Fibroblast of the conjunctiva (primary cell): ENCODE measurements at places on chromosomes 5 and 9.

DNA sequence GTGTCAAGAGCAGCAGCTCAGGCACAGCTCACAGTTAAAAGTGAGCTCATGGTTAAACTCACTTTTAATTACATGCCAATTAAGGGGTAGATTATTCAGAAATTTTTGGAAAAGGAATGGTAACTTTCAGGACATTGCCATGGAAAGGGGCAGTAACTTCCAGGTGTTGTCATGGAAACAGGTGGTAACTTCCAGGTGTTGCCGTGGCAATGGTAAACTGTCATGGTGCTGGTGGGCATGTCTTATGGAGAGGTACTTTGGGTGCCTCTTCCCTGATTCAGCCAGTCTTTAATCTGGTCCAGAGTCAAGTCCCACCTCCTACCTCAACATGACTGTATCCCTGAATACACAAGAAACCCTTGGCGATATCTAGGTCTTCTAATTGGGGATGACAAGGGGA is 223.2 kb upstream of the TAS2R1 start:
- no peak for DNase-seq

- peak; percentile 30 for DNase-seq
These were observed 44.4 kb upstream of the SMAD5 start for GRCh38 chr5:136087961-136088871.

DNA sequence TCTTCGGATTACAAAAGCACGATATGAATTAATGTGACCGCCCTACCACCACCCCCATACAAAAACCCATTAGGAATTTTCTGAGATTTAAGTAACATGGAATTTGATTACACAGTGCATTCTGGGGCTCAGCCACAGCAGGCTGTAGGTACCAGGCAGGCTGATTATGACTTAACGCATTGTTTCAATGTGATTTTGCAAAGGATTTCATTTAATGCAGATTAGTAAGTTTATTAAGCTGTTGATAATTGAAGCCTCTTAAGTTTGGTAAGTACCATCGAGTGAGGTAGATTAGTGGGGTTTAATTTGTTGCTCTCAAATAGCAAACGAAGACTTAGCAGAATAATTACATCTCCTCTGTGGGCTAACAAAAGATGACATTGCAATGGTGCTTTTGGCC is 240.1 kb downstream of the TRPM3 start:
- DNase-seq: no peak

- no peak for DNase-seq
These were observed 89.9 kb downstream of the NLN start for GRCh38 chr5:65811885-65812284.

GRCh38 chr5:108353087-108353486 is 28.8 kb downstream of the FBXL17 start:
- DNase-seq: no peak

DNA sequence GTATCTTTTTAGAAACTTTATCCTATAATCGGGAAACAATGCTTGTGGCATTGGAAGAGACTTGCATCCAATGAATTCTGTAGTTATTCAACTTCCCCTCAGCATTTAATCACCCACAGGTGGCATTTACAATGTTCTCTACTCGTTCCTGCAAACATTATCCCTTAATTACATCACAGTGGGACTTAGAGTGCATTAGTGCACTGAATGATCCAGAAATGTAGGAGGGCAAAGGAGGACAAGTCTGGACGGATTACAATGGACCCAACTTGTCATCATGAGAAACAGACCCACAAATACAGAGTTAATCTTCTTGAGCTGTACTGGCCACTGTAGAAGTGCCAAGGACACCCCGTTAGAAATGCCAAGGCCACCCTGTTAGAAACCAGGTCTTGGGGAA is 129.1 kb downstream of the DOCK8 start:
- DNase-seq: no peak

DNA sequence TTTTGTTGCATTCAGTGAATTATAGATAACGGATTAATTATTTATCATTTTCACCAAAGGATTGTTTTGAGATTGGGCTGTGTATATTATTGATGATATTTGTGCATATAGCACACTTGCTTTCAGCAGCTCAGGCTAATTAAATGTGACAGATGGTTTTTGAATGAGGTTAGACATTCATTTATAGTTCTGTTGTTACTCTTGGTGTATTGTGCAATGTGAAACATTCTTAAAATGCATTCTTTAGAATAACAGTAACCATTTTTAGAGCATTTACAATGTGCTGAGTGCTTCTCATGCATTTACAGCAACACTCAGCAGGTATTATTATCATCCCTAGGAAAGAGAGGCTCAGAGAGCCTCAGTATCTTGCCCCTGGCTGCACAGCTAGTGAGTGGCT is 23.8 kb downstream of the NANS start:
- DNase-seq: no peak

GRCh38 chr5:123755653-123756317 is 243.8 kb downstream of the CSNK1G3 start:
- DNase-seq: no peak

GRCh38 chr5:125717209-125717608 is 706.0 kb upstream of the GRAMD2B start:
- no peak for DNase-seq

DNA sequence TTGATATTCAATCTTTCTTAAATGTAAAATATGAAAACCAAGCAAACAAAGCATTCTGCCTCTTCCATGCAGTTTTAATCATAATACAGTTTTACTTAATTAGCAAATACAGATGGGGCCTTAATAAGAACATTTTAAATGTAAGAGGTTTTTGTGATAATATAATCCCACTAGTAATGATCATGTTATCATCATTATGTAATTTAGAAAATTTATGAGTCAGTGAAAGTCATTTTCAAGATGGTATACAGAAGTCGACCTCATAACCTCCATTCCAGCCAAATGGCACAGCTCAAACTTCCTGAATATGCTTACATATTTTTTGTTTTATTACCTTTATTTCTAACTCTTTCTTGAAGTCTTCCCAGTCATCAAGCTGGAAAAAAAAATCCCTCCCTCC is 102.2 kb upstream of the GNA14 start:
- DNase-seq: no peak

DNA sequence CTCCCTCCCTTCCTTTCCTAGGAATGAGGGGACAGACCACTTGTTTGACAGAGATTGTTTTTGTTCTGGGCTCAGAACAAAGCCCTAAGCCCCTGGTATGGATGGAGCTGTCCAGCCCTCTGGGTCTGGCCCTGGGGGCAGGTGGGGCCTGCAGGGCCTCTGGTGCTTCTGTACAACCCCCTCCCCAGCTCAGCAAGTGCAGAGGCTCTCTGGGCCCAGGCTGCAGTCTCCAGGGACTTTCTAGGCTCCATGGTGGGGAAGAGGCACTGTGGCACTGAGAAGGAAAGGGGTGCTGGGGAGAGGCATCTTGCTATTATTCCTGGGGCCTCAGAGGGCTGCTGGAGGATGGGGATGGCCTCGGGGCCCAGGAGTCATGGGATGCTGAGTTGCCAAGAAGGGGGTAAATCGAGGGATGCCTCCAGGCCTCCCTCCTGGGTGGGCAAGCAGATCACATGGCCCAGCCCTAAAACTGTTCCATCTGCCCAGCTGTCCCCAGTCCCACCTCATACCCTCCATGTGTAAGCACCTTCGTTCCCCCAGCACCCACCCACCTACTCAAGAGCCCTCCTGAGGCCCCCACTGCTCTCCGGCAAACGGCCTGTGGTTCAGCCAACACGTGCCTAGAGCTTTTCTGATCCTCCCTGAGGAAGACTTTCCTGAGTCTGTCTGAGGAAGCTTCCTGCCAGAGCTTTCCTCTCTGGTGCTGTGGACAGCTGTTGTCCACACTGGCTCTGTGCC is 225.7 kb downstream of the CACNA1B start:
- DNase-seq: no peak

DNA sequence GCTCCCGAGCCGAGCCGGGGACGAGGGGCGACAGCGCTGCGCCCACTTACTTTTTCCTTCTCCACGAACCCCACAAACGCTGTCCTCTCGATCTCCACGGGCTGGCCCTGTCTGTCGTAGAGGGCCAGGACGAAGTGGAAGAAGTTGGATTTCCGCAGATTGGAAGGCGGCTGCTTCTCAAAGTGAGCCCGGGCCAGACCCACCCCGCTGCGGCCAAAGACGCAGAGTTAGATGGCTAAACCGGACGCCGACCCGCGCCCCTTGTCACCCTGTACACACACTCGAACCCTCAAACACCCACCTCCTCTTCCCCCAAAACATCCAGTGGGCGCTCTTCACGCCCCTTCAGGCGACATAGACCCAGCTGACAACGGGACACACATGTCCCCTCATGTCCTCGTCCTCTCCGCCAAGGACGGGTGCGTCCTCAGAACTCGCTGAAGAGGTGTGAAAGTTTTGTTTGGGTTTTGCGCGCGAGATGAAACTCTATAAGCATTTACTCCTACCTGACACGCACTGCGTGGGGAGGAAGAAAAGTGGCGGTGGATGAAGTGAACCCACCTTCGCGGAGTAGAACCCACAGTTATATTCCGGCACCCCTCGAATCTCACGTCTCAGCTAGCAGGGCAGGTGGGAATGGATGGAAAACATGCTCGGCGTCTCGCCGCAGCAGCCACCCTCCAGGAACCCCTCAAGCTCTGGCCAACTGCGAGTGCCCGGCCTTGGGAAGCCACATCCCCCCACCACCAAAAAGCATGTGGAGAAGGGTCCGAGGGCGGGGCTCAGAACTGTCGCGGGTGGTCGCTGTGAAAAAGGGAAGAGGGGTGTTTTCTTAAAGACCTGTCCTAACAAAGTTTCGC is 2.6 kb downstream of the EBF1 start:
- DNase-seq: no peak

DNA sequence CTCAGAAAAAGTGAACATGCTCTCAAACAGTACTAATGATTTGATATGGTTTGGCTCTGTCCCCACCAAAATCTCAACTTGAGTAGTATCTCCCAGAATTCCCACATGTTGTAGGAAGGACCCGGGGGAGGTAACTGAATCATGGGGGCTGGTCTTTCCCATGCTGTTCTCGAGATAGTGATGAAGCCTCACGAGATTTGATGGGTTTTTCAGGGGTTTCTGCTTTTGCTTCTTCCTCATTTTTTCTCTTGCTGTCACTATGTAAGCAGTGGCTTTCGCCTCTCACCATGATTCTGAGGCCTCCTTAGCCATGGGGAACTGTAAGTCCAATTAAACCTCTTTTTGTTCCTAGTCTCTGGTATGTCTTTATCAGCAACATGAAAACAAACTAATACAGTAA is 401.3 kb downstream of the BNC2 start:
- no peak for DNase-seq

DNA sequence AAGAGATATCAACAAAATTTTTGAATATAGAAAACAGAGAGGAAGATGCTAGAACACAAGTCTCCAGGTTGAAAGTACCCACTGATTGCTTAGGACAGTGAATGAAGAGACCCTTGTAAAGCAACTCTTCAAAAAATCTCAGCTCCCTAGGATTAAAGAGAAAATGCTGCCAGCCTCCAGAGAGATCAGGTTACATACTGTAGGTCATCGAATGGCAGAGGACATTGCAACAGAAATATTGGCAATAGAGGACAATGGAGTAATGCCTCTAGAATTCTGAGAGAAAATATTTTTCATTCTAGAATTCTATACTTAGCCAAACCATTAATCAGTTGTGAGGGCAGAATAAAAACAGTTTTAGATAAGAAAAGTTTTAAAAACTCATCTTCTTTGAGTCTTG is 43.1 kb upstream of the ELL2 start:
- DNase-seq: no peak

DNA sequence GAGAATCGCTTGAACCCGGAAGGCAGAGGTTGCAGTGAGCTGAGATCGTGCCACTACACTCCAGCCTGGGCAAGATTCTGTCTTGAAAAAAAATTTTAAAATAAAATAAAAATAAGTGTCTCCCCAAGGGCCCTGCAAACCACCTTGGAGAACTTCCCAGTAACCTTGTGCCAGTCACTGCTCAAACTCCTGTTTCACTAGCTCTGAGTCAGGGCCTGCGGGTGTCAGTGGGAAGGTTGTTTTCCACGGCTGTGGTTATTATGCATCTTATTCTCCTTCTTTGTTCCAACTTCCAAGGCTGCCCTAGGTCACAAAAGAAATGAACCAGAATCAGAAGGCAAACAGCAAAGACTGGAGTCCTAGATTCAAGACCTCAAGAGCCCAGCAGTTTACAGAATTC is 246.7 kb downstream of the ADAMTSL1 start:
- DNase-seq: no peak

- no peak for DNase-seq
These were observed 34.4 kb downstream of the HMCN2 start for GRCh38 chr9:130299785-130300615.

GRCh38 chr5:175133185-175133584 is 310.8 kb downstream of the DRD1 start:
- no peak for DNase-seq

GRCh38 chr5:132493241-132493640 is 2.7 kb upstream of the IRF1 start:
- DNase-seq: no peak

- DNase-seq: no peak
These were observed 362.9 kb upstream of the TLE4 start for GRCh38 chr9:79208791-79209396.

- DNase-seq: no peak
These were observed 82.4 kb downstream of the ARHGAP26 start for GRCh38 chr5:142852416-142853198.

- DNase-seq: no peak
These were observed 587 bp downstream of the UBE2R2 start for GRCh38 chr9:33817327-33818166.
